ENCODE measurements at places on chromosomes 3 and 15.

- DNase-seq = no peak
These were observed 106.7 kb downstream of the GHSR start for GRCh38 chr3:172341482-172342059.

DNA sequence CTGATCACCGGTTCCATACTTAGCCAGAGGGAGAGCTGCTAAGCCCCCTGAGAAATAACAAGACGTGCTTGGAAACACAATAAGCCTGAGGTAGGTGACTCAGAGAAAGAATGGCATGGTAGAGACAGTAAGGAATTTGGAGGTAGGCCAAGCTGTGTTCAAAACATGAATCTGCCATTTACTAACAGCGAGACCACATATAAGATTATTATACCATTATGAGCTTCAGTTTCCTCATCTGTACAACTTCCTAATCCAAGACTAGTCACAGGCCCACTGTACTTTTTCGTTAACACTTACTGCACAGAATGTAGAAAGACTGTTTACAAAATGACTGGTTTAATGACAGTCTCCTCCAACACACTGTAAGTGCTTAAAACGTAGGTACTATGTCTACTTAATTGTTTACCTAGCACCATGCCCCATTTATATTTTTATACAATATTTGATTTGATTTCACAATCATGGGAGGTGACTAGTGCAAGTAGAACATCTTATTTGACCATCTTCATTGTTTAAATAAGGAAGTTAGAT lies 25.7 kb downstream of the ATOSA start:
- no peak for DNase-seq

DNA sequence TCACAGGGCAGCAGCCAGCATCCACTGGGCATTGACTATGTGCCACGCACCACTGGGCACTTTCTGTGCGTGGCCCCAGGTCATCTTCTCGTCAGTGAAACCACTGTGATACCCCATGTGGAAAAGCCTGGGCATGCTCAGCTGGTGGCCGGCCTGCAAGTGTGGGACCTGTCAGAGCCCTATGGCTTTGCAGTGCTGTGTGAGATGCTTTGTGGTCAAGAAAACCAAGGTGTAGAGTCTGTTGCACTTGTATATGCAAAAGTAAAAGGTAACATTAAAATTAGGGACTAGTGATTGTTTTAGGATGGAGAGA lies 69.5 kb downstream of the PGPEP1L start:
- no peak for DNase-seq

DNA sequence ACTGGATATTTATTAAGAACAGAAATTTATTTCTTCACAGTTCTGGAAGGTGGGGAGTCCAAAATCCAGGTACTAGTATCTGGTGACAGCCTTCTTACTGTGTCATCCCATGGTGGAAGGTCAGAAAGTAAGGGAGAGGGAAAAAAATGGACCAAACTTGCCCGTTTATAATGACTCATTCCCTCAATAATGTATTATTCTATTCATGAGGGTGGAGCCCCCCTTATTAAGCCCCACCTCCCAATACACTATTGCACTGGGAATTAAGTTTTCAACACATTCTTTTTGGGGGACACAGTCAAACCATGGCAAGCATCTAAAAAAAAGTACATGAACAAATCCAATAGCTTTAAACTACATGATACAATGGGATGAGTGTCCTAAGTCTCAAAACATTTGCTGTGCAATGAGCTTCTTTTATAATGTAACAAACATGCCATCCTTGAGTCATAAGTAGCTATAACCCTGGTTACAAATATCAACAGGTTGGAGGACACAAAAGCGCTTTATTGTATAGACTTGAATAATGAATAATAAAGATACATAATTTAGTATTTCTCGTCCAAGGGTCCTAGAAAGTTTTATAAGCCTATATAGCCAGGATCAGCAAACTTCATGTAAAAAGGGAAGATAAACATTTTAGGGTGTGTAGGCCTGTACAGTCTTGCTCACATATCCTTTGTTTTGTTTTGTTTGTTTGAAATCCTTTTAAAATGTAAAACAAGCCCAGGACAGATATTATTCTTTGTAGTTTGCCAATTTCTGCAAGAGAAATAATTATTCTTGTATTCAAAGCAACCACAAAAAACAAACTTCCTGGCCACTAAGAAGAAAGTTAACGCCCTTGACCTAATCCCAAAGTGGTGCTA lies 160.6 kb upstream of the RAP2B start:
- DNase-seq = no peak

DNA sequence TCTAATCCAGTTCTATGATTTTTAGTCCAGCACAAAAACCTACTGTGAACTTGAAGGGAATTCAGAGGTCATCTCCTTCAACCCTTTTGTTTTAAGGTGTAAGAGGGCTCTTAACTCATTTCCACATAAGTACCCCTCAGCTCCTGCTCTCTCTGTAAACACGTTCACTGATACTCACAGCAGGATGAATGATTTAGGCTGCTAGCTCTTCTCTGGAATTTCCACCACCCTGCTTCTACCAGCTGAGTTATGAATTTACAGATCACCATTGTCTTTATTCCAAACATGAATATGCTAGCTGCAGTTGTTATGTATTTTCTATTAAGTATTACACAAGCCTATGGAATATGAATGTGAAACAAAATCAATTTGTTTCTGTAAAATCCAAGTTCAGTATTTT lies 101.3 kb upstream of the NANOGP8 start:
- DNase-seq = no peak

- no peak for DNase-seq
These were observed 106.5 kb downstream of the ZNF609 start for GRCh38 chr15:64566629-64567427.

- no peak for DNase-seq
These were observed 108.3 kb upstream of the CHL1 start for GRCh38 chr3:88267-88666.

DNA sequence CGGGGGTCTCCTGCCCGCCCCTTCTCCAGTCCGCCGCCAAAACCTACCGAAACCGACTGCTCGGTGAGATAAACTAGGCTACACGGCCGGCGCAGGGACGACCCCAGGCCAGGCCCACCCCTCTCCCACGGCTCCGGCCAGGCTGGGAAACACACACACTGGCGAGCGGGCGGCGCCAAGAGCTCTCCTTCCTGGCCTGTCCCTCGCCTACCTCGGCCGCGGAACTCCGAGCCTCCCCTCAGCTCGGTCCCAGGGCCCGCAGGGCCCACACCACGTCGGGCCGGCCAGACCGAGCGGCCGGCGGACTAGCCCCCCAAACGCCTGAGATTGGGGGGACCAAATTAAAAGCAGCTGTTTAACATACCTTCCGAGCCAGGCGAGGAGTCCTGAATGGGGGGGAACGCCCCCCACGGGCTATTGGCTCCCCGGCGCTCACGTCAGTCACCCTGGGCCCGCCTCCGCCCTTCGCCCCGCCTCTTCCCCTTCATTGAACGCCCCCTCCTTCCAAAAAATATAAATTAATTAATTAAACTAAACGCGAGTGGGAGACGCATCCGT lies 4.0 kb upstream of the SIN3A start:
- peak; percentile 78 for DNase-seq

DNA sequence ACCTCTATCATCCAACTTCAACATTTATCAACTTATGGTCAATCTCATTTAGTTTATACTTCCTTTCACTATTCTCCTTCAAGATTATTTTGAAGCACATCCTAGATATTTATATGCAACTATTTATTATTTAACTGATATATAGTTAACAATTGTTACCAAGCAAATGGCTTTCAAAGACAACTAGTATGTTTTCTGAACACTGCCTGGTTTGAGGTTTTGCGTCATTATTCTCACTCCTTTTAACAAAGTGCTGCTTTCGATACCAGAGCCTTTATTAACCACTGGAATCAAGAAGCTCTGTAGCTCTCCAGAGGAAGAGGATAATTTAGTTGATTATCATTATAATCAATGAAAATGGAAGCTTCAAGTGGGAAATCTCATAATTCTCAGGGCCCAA lies 19.6 kb downstream of the ZIC1 start:
- no peak for DNase-seq

GRCh38 chr3:29171043-29171990 lies 109.6 kb upstream of the RBMS3 start:
- DNase-seq = no peak

DNA sequence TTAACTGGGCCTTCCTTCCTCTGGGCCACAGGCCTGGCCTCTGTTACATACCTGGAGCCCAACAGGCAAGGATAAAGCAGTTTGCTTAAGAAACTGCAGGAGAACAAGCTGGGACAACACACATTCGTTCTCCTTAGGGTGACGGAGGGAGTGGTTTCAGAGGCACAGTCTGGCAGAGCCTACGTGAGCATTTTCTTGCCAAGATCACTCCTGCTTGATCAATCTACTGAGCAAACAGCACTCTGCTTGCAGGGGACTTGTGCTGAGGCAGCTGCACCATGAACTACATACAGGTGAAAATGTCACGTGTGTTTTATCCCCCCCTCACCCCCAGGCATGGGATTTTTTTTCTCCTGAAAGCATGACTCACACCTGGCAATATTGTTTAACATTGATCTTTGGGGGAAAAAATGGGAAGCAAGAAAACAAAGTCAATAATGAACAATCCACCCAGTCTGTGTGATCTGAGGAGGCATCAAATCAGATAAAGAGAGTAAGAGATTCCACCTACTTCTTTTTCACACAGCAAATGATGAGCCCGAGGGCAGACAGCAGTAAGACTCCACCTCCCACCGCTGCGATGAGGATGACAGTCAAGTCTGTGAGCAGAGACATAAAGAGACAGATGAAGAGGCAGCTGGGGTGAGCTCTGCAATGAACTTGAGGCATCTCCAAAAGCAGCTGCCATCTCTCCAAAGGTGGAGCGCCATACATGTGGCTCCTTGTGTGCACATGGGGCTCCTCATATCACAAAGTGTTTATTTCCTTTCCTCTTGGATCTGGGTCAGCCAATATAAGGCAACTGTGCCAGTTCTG lies 57.4 kb downstream of the CDCP1 start:
- DNase-seq = no peak

GRCh38 chr3:52388933-52389332 lies 56.0 kb downstream of the SEMA3G start:
- DNase-seq = no peak

GRCh38 chr3:42229942-42230688 lies 35.9 kb downstream of the CCK start:
- DNase-seq = no peak
